ENCODE measurements at places on chromosomes 2 and 18.

DNA sequence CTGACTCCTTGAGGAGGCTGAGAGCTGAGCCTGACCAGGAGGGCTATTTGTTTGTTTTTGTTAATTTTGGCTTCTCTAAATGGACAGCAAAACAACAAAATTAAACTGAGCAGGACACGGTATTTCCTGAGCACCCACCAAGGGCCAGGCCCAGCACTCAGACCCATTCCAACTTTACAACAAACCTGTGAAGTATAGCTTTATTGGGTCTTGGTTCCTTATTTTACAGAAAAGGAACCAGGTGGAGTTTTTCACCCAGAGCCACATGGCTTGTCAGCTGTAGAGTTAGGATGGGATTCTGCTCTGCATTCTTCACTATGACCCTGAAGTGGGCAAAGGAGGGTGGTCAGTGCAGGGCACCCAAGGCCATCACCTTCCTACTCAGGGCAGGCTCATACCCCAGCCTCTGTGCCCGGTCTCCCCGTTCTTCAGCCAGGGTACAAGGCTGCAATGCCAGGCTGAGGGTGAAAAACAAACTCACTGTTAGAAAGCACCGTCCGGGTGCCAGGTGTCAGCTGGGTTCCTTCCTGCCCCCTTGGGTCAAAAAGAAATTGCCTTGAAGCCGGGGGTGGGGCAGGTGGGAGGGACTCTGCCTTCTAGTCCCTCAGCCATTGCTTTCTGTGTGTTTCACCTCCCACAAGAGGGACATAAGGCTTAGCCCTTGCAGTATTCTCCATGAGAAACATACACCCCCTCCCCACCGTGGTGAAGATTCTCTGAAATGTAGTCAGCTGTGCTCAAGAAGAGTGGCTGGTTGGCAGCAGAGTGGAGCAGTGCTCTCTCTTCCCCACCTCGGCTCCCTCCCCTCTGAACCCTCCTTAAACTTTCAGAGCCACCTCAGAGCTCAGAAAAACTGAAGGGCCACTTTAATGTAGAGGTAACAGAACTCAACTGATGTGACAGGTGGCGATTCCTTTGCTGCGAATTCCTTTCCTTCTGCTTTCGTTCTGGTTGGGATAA lies 2.2 kb downstream of the PSD4 start:
- DNase-seq = peak; percentile 46

- DNase-seq = peak; percentile 59
These were observed 19.5 kb downstream of the SLC25A52 start for GRCh38 chr18:31741097-31741735.

DNA sequence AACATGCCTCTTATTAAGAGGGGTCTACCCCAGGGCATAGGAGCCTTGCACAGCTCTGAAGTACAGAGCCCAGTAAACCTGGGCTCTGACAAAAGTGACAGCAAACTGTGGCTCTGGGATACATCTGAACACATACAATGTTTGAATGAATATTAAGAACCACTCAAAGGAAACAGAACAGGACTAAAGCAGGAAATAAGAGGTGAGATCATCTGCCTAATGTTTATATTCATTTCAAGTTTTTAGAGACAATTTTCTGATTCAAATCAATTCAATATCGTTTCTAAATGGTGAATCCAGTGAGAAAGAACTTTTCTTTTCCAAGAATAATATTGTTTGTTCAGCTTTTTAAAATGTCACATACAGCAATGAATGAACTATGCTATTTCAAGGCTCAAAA lies 136.7 kb upstream of the CAVIN2 start:
- DNase-seq = no peak

DNA sequence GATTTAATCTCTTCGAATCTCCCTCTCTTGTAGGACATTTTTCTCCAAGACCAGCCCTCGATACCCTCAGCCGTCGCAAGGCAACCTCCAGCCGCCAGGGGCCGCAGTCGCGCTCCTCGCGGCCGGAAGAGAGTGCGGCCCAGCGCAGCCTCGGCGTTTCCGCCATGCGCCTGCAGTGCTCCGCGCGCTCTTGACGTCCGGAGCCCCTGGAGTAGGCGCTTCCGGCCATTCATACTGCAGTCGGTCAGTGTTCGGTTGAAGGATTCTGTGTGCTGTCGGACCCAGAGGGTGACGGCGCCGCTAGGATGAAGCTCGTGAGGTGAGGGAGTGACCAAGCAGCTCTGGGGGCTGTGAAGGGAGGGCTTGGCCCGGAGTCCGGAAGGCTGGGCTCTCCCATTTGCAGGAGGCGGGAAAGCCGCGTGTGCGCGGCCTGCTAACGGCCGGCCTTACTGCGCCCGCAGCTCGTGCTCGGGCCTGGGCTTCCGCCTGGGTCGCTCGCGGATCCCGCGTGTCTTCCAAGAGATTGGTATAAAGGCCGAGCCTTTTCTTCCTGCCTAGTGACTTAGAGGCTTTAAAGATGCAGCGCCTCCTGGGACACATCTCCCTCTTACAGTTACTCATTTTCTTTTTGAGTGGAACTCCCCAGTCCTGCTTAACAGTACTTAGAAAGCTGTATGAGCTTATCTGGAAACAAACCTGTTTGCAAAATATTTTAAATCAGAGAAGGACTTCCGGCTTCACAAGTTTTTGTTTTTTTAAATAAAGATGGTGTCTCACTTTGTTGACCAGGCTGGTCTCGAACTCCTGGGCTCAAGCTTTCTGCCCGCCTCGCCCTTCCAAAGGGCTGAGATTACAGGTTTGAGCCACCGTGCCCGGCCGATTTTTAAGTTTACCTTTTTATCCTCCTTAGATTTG lies at the start of gene SNRPD1:
SNRPD1 (plus strand) TSS at position 190 of the 915 bp plus-strand sequence; CDS start at position 306, 116 bp downstream.
- peak; percentile 91 for DNase-seq

DNA sequence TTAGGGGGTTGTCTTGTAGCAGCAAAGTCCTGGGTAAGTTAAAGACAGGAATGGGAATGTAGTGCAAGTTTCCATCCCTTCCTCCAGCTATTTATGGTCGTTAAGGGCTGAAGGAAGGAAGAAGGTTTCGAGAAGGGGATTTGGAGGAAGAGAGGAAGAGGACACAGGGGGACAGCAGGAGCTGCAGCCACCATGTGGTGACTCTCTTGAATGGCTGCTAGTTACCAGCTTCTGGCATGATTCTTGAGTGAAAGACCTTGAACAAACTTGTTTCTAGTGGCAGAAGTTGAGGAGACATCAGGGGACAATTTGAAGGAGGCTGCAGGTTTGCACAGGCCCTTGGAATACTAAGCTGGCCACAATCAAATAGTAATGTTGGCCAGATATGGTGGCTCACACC lies 116.6 kb downstream of the MTX2 start:
- DNase-seq = no peak

GRCh38 chr2:188381614-188382013 lies 89.9 kb downstream of the GULP1 start:
- no peak for DNase-seq

GRCh38 chr18:35950628-35950982 lies 21.9 kb upstream of the RMP24 start:
- DNase-seq = no peak

GRCh38 chr2:167114018-167114417 lies 225.7 kb downstream of the XIRP2 start:
- DNase-seq = no peak

GRCh38 chr2:165471349-165471950 lies 2.0 kb downstream of the CSRNP3 start:
- no peak for DNase-seq

- no peak for DNase-seq
These were observed 656.0 kb upstream of the SALL3 start for GRCh38 chr18:78323453-78324197.

DNA sequence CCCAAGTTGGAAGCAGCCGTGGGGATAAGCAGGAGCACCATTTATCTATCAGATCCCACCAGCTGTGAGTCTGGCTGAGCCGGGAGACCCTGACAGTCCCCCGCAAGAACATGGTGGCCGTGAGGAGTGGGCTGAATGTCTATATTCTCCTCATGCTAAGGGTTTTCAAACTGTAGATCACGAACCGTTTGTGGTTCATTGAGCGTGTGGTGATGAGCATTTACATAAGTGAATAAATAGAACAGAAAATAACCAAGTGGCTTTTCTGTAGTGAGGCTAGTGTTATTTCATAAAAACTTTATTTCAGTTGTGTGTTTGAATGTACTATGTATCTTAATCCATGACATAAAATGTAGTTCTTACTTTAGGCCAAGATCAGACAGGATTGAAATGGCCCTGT lies 190.2 kb upstream of the APCDD1 start:
- DNase-seq = no peak

DNA sequence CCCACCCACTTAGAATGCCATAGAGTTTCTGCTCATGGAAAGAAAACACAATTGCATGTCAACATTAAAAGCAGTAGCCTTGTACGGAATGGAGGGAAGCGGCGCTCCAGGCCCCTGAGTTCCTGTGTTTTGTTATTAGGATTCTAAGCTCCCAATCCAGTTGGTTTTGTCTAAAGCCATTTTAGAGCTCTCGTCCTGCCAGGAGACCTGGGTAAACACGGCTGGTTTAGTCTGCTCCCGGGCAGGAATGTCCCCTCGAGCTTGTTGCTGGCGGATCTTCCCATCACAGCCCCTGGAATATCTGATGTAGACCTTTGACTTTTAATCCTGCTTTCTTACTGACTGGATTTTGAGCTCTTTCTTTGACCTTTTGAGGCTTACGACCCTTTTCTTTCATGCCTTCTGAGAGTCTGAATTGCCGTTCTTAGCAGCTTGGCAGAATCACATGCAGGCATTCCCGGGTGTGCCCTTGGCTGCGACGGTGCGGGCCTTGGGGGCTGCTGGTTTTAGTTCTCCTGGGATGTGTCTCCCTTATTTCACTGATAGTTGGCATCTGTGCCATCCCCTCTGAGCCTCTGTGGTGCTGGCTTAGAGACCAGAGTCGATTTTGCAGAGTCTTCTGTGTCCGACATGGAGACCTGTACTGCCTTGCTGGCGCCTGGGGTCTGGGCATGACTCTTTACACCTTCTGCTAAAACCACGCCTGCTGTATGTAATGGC lies 25.4 kb downstream of the GREB1 start:
- no peak for DNase-seq

- DNase-seq = peak; percentile 80
These were observed at the start of gene SMAD2 for GRCh38 chr18:47930199-47930930. Gene SMAD2 (minus strand): TSS chr18:47930659. CDS start chr18:47896756, 33,903 bp downstream.

- DNase-seq = no peak
These were observed 110.2 kb upstream of the CCDC68 start for GRCh38 chr18:55069497-55069896.

DNA sequence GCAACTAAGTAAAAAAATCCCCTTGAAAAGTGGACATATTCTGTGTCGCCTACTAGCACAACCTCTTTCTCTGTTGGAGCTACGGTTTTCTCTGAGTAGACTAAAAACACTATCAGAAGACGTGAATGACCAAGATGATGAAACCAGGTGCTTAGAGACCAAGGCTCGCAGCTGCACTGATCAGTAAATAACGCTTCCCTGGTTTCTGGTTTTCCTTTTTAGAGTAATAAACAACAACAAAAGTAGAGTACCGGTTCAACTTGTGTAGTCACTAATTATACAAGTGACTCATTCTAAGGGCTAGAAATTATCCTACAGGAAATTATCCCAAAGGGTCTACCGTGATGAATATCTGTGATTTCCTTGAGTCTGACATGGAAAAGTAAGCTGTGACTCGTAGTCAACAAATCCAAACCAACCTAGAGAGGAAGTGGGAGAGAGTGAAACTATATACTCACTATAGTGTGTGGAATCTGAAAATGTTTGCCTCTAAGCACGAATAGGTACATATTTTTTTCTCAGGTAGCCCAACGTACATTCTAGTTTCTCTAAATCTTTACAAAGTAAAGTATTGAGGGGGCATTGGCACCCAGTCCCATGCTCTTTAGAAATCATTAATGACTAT lies 17.8 kb downstream of the RASGRP3 start:
- no peak for DNase-seq

- peak; percentile 82 for DNase-seq
These were observed 67.9 kb downstream of the LRRFIP1 start for GRCh38 chr2:237695201-237695780.

DNA sequence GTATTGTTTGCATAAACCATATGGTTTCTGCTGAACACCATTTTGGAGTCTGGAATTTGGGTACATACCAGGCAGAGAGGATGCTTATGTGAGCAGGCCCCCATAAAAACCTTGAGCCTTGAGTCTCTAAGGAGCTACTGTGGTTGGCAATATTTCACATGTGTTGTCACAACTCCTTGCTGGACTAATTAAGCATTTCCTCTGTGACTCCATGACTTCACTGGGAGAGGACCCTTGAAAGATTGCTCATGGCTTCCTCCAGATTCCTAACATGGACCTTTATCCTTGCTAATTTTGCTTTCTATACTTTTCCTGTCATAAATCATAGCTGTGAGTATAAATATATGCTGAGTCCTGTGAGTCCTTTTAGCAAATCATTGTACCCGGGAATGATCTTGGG lies 7.6 kb upstream of the COQ10B start:
- no peak for DNase-seq

- no peak for DNase-seq
These were observed 47.1 kb downstream of the ITGAV start for GRCh38 chr2:186636800-186637496.

DNA sequence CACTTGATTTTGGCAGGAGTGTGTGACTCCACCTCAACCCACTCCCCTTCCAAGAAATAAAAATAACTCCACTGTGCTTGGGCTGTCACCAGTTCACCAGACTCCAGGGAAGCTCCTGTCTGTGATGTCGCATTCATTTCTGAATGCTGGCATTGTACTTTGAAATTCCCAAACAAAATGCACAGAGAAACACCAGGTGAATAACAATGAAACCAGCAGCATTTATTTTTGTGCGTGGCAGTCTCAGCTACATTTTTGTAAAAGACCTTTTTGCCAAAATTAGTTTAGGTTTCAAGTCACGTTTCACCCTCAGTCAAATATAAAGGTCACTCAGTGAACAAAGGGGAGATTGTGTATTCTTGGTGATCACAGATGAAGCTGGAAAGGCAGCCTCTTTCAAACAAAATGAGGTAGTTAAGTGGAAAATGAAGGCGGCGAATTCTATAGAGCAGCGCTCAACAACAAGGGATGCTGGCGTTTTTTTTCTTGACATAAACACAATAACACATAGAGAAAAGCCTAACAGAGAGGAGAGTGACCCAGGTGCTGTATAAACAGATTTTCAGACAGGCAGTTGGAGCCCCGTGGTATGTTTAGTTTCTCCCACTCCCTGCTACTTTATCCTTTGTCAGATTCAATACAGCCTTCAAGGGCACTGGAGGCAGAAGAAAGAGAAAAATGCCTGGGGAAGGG lies 210.3 kb upstream of the GCFC2 start:
- no peak for DNase-seq

DNA sequence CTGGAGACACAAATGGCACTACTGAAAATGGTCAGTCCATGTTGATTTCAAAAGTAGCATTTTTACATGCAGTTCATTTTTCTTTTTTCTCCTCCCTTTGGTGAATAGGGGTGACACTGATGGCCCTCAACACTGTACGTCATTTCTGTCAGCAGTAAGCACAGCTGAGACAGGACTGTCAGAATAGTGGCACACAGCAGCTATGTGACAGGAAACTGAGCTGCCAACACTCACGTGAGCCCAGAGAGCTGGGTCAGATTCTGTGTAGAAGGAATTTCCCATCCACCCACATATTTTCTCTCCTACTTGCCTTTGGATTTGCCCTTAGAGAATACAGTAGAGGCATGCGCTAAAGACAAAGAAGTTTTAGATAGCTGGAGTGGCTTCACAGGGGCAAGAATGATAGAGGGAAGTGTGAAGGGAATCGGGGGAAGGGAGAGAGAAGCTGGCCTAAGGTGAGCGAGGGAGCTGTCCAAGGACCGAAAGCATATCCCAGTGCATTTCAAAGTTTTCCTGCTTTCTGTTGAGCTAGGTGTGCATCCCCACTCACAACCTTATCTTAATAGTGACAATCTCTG lies 476.6 kb downstream of the CNTNAP5 start:
- no peak for DNase-seq

- peak; percentile 75 for DNase-seq
These were observed 11.5 kb downstream of the CFAP65 start for GRCh38 chr2:219029829-219030165.
